ENCODE measurements at places on chromosomes 1 and 21. TPM values are rescaled to one million over a fixed set of nuclear protein-coding genes. Genes with fewer than 3 reads are reported as not detected.

Gene PROK1
- total RNA-seq, result not detected

Gene CPTP
- total RNA-seq, result 3.1 TPM

Gene ANGPTL3
- not detected for total RNA-seq

Gene NBPF4
- not detected for total RNA-seq

Gene WDR47
- total RNA-seq, result 17.4 TPM

Gene KCNE1
- total RNA-seq, result 0.90 TPM

Gene IRF6
- total RNA-seq, result 2.9 TPM

Gene SIK1
- total RNA-seq, result 0.83 TPM

Gene RNU1-3
- under 0.01 TPM for total RNA-seq

Gene PM20D1
- total RNA-seq, result not detected

Gene ADGRL2
- total RNA-seq, result 36.9 TPM

Gene BEST4
- total RNA-seq, result not detected

Gene CFAP141
- total RNA-seq, result not detected

Gene ITLN1
- total RNA-seq, result not detected

Gene COQ8A
- 3.8 TPM for total RNA-seq

Gene C1orf94
- not detected for total RNA-seq

Gene EFNA1
- total RNA-seq, result 0.28 TPM

Gene SHCBP1L
- not detected for total RNA-seq

Gene KCNJ6
- total RNA-seq, result under 0.01 TPM

Gene URB2
- total RNA-seq, result 12.8 TPM

Gene DTL
- total RNA-seq, result 19.9 TPM

Gene ZNF683
- not detected for total RNA-seq

Gene RPS27
- total RNA-seq, result 320 TPM

Gene EDN2
- not detected for total RNA-seq

Gene GJA8
- total RNA-seq, result not detected
